ENCODE measurements at places on chromosomes 5 and 9.

GRCh38 chr5:151317871-151318270 is 14.3 kb upstream of the SLC36A3 start:
- no peak for DNase-seq

DNA sequence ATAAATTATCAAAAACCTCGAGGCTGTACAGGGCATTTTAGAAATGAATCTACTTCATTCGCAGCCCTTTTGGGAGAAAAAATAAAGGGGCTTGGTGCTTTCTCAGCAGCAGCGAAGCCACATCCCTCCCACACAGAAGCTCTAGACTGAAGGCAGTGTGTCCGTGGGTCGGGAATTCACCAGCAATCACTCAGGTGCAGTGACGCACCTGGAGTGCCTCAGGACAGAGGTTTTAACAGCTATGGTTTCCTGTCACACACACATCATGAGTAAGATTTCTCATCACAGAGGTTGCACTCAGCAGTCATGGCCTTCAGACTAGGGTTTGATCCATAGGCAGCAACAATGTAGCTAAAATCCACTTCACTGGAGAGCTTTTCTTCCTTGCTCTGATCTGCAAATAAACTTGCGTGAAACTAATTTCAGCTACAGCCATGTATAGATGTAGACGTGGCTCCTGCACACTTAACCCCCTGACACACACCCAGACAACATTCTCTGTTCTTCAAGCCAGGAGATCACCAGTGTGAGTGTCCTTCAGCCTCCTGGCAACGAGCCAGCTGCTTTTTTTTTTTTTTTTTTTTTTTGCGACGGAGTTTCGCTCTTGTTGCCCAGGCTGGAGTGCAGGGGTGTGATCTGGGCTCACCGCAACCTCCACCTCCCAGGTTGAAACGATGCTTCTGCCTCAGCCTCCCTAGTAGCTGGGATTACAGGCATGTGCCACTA is 34.8 kb downstream of the DYNC2I2 start:
- DNase-seq: no peak

- DNase-seq: no peak
These were observed 2.6 kb downstream of the DIAPH1 start for GRCh38 chr5:141615991-141616720.

DNA sequence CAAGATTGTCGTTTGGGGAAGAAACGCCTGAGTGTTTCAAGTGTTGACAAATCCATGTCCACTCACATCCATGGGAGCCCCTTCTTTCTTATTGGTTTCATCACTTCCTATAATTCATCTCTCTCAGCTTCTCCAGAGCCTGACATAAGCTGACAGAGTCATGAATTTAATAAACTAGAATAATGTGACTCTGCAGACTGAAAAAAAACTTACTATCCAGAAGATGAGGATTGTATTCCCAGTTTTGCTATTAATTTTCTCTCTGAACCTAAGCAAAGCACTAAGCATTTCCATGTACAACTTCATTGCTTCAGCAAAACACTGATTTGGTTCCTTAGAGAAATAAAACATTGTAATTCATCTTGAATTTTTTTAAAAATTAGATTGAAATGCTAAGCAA is 691.8 kb downstream of the MTRR start:
- DNase-seq: no peak
